ENCODE measurements at places on chromosomes 3 and 15.

DNA sequence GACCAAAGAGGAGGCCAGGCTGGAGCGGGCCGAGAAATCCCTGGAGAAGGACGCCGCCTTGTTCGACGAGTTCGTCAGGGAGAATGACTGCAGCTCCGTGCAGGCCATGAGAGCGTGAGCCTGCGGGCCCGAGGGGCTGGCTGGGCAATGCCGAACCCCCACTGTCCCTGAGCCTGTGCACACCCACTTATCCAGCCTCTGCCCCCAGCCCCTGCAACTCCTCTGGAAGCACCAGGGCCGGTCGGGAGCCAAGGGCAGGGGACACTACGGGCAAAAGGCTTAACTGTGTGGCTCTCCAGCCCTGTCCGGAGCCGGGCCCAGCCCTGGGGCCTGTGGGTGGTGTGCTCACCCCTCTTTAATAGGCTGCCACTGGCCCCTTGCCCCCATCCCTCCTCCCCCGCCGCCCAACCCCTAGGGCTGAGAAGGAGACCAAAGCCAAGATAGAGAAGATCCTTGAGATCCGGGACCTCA is 24.0 kb downstream of the CFAP100 start:
- peaks cover 9% of the 10 kb centered on the region for H3K4me1 ChIP-seq
- H3K36me3 ChIP-seq, result no peaks in the 10 kb centered on the region
- no peak for DNase-seq
- no peak overlapping the region for H3K27ac ChIP-seq
- H3K27me3 ChIP-seq, result peaks cover 23% of the 10 kb centered on the region

- no peaks in the 10 kb centered on the region for H3K4me1 ChIP-seq
- H3K36me3 ChIP-seq, result no peaks in the 10 kb centered on the region
- H3K27ac ChIP-seq, result no peak overlapping the region
- no peak overlapping the region for H3K4me3 ChIP-seq
- no peak for DNase-seq
These were observed 183.7 kb upstream of the LMCD1 start for GRCh38 chr3:8317661-8318649.

DNA sequence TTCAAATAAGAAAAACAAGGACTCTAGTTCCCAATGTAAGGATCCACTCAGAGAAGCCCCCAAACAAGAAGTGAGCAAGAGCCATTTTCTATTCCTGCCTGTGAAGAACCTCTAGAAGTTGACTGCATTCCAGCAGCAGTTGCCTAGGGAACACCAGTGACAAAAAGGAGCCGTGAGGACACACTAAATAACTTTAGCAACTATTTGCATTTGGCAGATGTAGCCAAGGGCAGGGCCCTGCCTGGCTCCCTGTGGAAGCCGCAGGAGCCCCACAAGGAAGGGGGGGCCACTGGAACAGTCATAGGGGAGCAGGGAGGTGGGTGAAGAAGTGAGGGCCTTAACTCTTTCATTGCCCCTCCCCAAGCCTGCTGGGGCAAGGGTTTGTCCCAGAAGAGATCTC is 470.2 kb upstream of the PROK2 start:
- DNase-seq, result no peak
- H3K27me3 ChIP-seq, result peaks cover 7% of the 10 kb centered on the region
- no peak overlapping the region for H3K4me3 ChIP-seq

- H3K36me3 ChIP-seq, result no peaks in the 10 kb centered on the region
- no peak for DNase-seq
- no peak overlapping the region for H3K27ac ChIP-seq
- H3K27me3 ChIP-seq, result no peaks in the 10 kb centered on the region
These were observed 402.2 kb downstream of the EPHB1 start for GRCh38 chr3:135197246-135197645.

- no peak overlapping the region for H3K27ac ChIP-seq
- H3K36me3 ChIP-seq, result no peaks in the 10 kb centered on the region
- no peaks in the 10 kb centered on the region for H3K4me1 ChIP-seq
- peaks cover 7% of the 10 kb centered on the region for H3K27me3 ChIP-seq
- H3K4me3 ChIP-seq, result no peak overlapping the region
- DNase-seq, result no peak
These were observed 12.9 kb upstream of the TM6SF1 start for GRCh38 chr15:83094583-83094982.

DNA sequence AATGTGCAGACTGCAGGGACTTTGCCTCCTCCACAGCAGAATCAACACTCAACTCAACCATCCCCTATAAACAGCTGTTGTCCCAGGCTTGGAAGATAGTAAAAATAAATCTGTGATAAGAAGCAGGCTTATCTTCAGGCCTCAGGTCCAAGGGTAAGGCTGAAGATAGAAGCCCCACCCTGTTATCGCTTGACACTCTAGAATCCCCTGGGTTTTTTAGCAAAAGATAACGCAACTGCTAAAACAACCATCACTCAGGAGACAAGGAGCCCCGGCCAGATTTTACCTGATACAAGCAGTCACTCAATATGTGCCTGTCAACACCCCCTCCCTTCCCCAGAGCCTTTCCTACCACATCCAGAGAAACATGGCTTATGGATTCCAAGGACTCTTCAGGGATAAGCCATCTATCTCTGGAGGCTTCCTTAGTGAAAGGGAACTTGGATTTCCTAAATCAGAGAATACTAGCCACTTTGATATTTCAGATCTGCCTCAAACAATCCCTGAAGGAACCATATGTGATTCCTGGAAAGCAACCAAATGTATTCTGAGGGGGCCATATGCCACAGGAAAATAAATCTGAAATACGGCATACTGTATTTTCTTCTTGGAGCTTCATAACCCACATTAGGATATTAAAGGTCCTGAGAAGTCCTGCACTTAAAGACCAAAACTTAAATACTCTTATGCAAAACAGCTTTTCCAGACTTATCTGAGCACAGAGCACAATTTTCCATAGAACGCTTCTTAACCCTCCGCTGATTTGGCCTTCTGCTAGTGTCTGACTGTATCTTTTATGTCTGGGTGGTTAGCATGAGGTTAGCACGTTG is 60.4 kb downstream of the LYZL4 start:
- no peak overlapping the region for H3K27ac ChIP-seq
- peaks cover 13% of the 10 kb centered on the region for H3K4me1 ChIP-seq
- DNase-seq, result peak; percentile 42
- no peak overlapping the region for H3K4me3 ChIP-seq

GRCh38 chr3:66322436-66322835 is 101.6 kb downstream of the SLC25A26 start:
- H3K4me3 ChIP-seq, result no peak overlapping the region
- no peaks in the 10 kb centered on the region for H3K27me3 ChIP-seq
- H3K27ac ChIP-seq, result no peak overlapping the region
- no peaks in the 10 kb centered on the region for H3K36me3 ChIP-seq

GRCh38 chr15:55742927-55743728 is at the start of gene PRTG:
Gene PRTG (minus strand): TSS chr15:55743152. CDS start chr15:55742931, 221 bp downstream.
- peaks cover 3% of the 10 kb centered on the region for H3K4me1 ChIP-seq
- no peaks in the 10 kb centered on the region for H3K27me3 ChIP-seq
- H3K27ac ChIP-seq, result peak within 1 kb of the TSS; percentile 71
- H3K4me3 ChIP-seq, result peak within 1 kb of the TSS; percentile 63

- no peak for DNase-seq
- H3K4me3 ChIP-seq, result no peak overlapping the region
- no peak overlapping the region for H3K27ac ChIP-seq
- H3K4me1 ChIP-seq, result no peaks in the 10 kb centered on the region
- H3K36me3 ChIP-seq, result no peaks in the 10 kb centered on the region
- no peaks in the 10 kb centered on the region for H3K27me3 ChIP-seq
These were observed 110.1 kb upstream of the GBE1 start for GRCh38 chr3:81871358-81872155.

DNA sequence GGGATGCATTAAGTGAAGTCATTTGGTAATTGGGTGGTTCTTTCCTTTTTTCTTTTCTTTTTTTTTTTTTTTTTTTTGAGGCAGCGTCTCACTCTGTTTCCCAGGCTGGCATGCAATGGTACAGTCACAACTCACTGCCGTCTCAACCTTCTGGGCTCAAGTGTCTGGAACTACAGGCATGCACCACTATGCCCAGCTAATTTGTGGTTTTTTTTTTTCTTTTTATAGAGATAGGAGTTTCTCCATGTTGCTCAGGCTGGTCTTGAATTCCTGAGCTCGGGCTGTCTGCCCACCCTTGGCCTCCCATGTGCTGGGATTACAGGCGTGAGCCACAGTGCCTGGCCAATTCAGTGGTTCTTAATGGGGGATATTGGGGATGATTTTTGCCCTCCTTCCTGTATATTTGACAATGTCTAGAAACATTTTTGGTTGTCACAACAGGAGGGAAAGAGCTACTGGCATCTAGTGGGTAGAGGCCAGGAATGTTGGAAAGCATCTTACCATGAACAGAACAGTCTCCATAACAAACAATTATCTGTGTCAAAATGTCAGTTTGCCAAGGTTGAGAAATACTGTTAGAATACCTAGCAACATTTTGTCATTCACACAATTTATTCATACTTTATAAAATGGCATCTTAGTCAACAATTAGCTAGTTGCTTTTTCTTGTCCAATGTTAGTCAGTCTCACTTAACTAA is 79.4 kb upstream of the CNTN3 start:
- no peak overlapping the region for H3K4me3 ChIP-seq
- H3K27me3 ChIP-seq, result no peaks in the 10 kb centered on the region
- no peak overlapping the region for H3K27ac ChIP-seq
- no peaks in the 10 kb centered on the region for H3K36me3 ChIP-seq

- H3K36me3 ChIP-seq, result peaks cover 11% of the 10 kb centered on the region
- H3K4me1 ChIP-seq, result no peaks in the 10 kb centered on the region
- H3K27me3 ChIP-seq, result no peaks in the 10 kb centered on the region
- no peak overlapping the region for H3K4me3 ChIP-seq
- peak overlapping the region; percentile 26 for H3K27ac ChIP-seq
These were observed 10.3 kb downstream of the ATG7 start for GRCh38 chr3:11282250-11283138.

DNA sequence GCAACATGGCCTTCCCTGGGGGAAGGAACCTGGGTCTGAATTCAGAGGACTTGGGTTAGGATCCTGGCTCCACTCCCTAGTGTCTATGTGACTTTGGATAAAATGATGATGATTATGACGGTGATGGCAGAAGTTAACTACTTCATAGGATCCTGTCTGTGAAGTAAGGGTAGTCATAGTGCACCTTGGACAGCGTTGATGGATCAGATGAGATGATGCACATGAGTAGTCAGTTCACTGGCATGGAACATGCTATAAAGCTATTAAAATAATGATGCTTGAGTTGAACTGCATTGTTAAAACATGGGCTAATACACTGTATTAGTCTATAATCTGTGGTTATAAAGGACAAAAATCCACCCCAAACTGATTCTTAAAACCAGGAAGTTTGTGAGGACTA is 62.0 kb downstream of the EEFSEC start:
- DNase-seq, result no peak
- no peak overlapping the region for H3K4me3 ChIP-seq

- DNase-seq, result peak; percentile 88
- no peaks in the 10 kb centered on the region for H3K27me3 ChIP-seq
- H3K27ac ChIP-seq, result peak overlapping the region; percentile 96
- H3K4me3 ChIP-seq, result no peak overlapping the region
- no peaks in the 10 kb centered on the region for H3K36me3 ChIP-seq
- peaks cover 35% of the 10 kb centered on the region for H3K4me1 ChIP-seq
These were observed 16.1 kb upstream of the GCNT3 start for GRCh38 chr15:59595434-59595915.

DNA sequence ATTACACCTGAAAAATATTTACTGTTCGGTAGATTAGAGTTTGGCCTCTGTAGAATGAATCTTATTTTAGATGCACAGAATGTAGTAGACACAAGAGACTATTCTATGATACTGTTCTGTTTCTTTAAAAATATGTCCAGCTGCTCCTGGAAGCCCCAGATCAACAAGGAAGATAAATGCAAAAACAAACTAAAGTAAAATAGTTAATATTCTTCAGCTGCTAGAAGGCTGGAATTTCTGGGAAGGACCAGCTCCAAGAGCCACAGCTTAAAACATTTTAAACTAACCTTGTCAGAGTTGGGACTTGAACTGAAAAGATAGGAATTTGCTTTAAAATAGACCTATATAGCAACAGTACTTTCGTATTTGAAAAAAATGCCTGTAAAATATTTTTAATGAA is 277.9 kb downstream of the PTPRG start:
- no peaks in the 10 kb centered on the region for H3K27me3 ChIP-seq
- H3K36me3 ChIP-seq, result no peaks in the 10 kb centered on the region
- H3K4me1 ChIP-seq, result no peaks in the 10 kb centered on the region
- no peak overlapping the region for H3K27ac ChIP-seq

DNA sequence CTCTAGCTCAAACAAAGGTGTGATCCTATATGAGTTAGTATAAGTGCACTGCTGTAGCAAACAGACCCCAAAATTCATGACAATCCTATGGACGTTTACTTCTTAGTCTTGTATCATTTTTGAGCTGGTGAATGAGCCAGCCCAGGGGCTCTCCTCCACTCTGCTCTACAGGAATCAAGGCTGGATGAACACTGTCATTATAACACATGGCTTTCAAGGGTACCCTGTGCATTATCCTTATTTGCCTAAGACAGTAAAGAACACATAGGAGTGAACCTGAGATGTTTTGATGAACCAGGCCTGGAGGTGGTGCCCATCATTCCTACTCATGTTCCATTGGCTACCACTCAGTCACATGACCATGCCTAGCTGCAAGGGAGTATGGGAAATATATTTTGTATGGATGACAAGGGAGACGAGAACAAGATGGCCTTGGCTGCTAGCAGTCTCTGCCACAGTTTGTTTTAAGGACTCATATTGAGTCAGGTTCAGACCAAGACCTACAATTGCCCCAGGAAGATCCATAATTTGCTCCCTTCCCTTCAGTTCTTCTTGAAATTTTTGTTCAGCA is 107.4 kb upstream of the HES1 start:
- H3K27ac ChIP-seq, result no peak overlapping the region
- no peak for DNase-seq
- no peaks in the 10 kb centered on the region for H3K36me3 ChIP-seq
- no peak overlapping the region for H3K4me3 ChIP-seq
- H3K27me3 ChIP-seq, result no peaks in the 10 kb centered on the region

- H3K27ac ChIP-seq, result no peak overlapping the region
- H3K4me1 ChIP-seq, result peaks cover 29% of the 10 kb centered on the region
- no peaks in the 10 kb centered on the region for H3K36me3 ChIP-seq
- DNase-seq, result no peak
These were observed 64.3 kb upstream of the GATM start for GRCh38 chr15:45442507-45443135.

DNA sequence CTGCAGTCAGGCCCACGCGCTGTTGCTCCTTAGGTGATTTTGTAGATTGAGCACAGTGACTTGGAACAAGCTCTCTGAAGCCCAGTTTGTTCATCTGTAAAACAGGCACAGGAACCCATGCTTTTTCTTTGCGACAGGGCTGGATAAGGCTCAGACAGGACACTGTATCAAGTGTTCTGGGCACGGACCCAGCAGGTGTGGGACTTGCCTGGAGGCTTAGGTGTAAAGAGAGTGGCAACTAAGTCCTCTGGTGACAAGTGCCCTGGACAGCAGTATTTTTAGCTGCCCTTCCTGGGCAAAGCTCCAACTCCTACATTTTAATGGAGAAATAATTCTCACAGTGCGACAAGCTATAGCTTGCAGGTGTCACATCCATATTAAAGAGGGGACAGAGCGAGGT is 32.2 kb downstream of the CD276 start:
- H3K4me1 ChIP-seq, result no peaks in the 10 kb centered on the region
- no peak overlapping the region for H3K4me3 ChIP-seq
- H3K27ac ChIP-seq, result no peak overlapping the region

GRCh38 chr3:58010562-58010961 is 2.3 kb downstream of the FLNB start:
- no peaks in the 10 kb centered on the region for H3K36me3 ChIP-seq
- DNase-seq, result no peak
- peak overlapping the region; percentile 86 for H3K27ac ChIP-seq
- H3K27me3 ChIP-seq, result no peaks in the 10 kb centered on the region
- peak overlapping the region; percentile 98 for H3K4me3 ChIP-seq

GRCh38 chr15:81894061-81894460 is 151.8 kb downstream of the MEX3B start:
- DNase-seq, result no peak
- no peaks in the 10 kb centered on the region for H3K4me1 ChIP-seq
- no peaks in the 10 kb centered on the region for H3K27me3 ChIP-seq
- no peaks in the 10 kb centered on the region for H3K36me3 ChIP-seq
- no peak overlapping the region for H3K27ac ChIP-seq
- no peak overlapping the region for H3K4me3 ChIP-seq

Measured in large intestine (tissue), 12 donors.